ENCODE measurements at places on chromosomes 3 and 15.

DNA sequence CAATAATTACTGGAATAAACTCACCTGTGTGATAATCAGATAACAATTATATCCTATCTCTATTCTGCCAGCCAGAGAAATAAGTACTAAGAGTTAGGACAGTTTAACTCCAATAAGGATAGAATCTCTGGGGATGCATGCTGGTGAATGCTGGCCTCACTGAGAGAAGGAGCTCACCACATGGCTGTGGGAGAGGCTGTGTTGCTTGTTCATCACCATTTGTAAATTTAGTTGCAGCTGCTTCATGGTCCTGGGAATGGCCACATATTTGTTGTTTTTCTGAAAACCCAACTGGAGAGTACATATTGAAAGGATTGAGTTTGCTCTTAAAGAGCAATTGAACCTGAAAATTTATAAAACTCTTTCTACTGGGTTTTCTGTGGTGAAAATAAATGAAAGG lies 207.3 kb downstream of the NECTIN3 start:
- DNase-seq = no peak

DNA sequence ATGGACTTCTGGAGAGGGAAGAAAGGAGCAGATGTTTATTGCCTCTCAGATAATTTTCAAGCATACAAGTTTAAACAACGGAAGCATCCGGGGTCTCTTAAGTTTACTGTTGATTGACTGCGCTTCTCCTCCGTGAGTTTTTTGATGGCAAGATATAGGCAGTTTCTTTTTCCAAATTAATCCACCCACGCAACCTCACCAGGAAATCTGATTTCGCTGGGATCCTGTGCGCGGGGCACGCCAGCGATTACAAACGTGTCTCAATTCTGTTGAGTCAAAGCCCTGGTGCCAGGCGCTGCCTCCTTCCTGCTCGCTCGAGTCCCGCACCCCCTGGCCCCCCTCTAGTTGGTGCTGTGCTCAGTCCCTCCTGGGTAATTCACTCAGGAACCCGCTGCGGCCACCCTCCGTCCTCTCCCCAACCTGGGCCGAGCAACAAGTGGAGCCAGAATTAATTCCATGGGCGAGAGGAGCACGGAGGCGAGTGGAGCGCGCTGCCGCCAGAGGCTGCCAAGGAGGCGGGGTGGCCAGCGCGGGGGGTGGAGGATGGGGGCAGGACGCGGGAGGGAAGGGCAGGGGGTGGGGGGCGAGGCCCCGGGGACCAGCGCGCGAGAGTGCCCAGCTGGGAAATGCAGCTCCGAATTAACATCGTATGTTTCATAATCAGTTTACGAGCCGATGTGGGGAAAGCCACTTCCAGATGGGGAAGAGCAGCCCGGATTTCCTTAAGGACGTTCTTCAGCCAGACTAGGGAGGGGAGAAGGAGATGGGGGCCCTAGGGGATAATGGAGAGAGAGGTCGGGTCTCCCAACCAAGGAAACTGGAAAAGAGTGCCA lies 6.0 kb downstream of the WNT5A start:
- peak; percentile 16 for DNase-seq

- DNase-seq = peak; percentile 0
Observed at GRCh38 chr3:72145506-72146380, 360.8 kb upstream of the PROK2 start.

DNA sequence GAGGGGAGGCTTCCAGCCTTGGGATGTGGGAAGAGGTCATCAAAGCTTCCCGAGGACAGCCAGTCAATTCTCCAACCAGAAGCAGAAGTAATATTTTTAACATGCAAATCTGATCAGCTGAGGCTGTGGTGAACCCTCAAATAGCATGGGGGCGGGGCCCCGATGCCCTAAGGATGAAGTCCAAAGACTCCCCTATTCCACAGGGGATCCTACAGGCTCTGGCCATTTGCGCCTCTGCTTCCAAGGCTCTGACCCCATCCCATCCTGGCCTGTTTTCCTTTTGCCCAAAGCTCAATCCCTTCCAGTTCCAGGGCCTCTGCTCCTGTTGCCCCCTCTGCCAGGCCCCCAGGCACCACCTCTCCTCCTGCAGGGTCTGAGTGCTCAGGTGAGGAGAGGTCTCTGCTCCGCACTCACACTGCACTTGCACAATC lies 6.7 kb upstream of the CSK start:
- DNase-seq = no peak

- DNase-seq = no peak
Observed at GRCh38 chr3:106715286-106715685, 662.0 kb upstream of the CCDC54 start.

- no peak for DNase-seq
Observed at GRCh38 chr3:170128977-170129431, 52.5 kb downstream of the PHC3 start.

DNA sequence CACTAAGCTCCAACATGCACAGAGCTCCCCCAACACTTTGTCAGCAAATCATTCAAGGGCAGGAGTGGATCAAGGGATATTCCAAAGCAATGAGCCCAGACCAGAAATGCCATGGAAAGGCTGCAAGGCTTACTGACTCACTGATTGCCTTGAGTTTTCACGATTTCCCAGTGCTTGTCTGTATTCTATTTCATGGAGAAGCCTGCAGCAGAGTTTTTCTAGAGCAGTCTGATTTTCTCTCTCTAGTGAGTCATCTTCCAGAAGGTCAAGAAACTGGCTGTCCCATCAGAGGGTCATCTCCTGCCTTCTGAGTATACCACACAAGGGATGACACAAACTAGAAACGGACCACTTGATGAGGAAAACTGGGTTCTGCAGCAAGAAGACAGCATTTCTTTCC lies 16.5 kb downstream of the LMCD1 start:
- DNase-seq = no peak

DNA sequence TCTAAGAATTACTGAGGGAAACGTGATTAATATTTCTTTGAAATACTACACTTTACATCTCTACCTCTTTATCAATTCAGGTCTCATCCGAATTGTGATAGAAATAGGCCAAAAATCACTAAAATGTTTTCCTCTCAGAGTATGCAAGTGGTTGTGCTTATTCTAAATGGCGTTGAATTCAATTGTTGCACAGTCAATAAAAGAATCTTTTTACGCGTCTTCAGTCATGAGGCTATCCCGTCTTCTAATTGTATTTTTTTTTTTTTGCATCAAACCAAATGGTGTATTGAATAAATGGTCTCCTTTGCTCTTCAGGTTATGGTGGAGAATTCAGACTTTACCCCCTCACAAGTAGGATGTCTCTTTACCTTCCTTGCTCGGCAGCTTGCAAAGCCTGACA lies 112.6 kb downstream of the VPS8 start:
- no peak for DNase-seq

- DNase-seq = peak; percentile 79
Observed at GRCh38 chr3:98657457-98657856, 64.0 kb upstream of the CPOX start.

DNA sequence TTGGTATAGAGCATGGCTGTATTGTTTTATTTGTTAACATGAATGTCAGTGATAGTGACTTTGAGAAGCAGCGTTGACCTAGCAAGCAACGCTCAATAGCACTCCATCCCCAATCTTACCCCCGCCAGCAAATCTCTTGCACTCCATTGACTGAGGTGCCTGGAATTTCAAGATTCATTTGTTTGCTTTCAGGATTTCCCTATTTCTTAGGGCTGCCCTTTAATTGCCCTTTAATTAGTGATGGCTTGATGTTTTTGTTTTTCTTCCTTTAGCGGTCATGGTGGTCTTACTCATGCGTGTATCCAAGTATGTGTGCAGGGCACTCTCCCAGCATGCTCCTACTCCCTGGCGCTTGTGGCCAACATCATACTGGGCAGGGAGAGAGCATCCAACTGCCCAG lies 216.8 kb upstream of the TBL1XR1 start:
- no peak for DNase-seq

GRCh38 chr3:16476636-16477035 lies 36.9 kb downstream of the RFTN1 start:
- no peak for DNase-seq

DNA sequence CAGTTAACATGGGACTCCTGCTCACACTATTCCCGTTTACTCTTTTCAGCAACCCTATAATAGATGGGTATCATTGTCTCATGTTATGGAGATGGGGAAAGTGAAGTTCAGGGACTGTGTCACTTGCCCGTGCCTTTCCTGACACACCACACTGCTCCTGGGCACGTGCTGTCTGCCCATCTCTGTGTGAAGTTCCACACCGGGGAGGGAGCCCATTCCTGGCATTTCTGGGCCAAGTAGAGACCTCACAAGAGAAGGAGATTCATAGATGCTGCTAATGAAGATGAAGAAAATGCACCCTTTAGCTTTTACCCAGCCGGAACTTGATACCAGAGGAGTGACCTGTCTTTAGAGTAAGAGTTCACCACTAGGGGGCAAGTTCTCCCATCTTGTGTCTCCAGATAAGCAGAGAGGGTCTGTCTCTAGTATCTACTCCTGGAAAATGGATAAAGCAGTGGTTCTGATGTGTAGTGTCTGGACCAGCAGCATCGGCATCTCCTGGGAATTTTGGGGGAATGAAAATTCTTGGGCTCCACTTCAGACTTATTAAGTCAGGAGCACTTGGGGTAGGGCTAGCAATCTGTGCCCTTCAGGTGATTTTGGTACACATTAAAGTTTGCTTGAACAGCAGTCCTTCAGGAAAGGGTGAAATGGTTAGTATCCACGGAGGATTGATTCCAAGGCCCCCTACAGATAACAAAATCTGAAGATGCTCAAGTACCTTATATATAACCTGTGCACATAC lies 2.0 kb upstream of the TOPBP1 start:
- DNase-seq = peak; percentile 83

- DNase-seq = no peak
Observed at GRCh38 chr15:91127236-91127955, 27.3 kb downstream of the SV2B start.

GRCh38 chr3:114756506-114757279 lies 390.4 kb downstream of the ZBTB20 start:
- DNase-seq = no peak

DNA sequence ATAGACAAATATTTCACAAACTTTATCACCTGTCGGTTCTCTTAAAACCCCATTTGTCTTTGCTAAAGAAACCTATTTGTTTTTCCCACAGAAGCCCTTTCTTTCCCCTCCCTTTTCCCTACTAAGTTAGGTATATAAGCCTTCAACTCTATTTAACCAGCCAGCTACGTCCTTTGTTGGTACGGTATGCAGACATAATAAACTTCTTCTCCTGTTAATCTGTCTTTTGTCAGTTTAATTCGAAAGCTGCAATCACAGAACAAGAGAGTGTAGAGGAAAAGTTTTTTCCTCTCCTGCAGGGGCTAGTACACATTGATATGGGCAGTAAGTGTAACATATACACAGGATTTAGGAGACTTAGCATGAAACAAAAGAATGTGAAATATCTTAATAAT lies 21.9 kb upstream of the C15orf39 start:
- no peak for DNase-seq

DNA sequence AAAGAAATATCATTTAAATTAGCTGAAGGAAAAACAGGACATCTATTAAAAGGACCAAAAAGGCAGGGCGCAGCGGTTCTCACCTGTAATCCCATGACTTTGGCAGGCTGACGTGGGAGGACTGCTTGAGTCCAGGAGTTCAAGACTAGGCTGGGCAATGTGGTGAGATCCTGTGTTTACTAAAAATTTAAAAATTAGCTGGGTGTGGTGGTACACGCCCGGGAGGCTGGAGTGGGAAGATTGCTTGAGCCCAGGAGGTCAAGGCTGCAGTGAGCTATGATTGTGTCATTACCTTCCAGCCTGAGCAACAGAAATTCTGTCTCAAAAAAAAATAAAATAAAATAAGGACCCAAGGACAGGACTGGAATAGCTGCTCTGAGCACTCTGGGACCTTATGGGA lies 16.2 kb upstream of the HERC1 start:
- no peak for DNase-seq

Measured in NCI-H1105 treated with DMSO at 0.1 percent for 48 hours (cell line).